ENCODE measurements at places on chromosomes 5 and 9.
A peak's percentile ranks its signal among the peaks of the same experiment; 100 is the strongest.

- DNase-seq, result peak; percentile 30
Measured at GRCh38 chr5:170603578-170604565, 100.1 kb downstream of the KCNIP1 start.

GRCh38 chr5:172550096-172550765 is 90.8 kb upstream of the NEURL1B start:
- no peak for DNase-seq

GRCh38 chr9:95980262-95981125 is 105.0 kb downstream of the ERCC6L2 start:
- no peak for DNase-seq

GRCh38 chr9:71985297-71985911 is 74.0 kb downstream of the C9orf85 start:
- no peak for DNase-seq

DNA sequence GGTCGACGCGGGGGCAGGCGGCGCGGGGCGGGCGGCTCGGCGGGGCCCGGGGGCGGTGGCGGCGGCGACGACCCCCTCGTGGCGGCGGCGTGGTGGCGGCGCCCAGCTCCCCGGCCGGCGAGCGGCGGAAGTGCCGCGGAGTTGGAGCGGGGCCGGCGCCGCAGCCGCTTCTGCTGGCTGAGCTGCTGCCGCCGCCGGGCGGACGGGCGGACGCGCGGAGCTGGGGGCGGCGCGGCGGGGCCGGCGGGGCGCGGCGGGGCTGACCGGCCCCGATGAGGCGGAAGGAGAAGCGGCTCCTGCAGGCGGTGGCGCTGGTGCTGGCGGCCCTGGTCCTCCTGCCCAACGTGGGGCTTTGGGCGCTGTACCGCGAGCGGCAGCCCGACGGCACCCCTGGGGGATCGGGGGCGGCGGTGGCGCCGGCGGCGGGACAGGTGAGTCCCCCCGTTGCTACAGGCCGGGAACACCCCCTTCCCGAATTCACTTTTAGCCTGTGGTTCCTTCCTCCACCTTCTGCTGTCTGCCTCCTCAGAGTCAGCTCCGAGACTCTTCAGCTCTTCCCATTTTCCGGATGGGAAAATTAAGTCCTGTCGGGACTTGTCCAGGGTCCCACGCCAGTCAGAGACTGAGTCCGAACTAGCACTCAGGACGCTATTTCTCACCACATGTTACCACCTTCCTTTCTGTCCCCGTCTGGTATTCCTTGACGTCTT is at the start of gene GALNT10:
Gene GALNT10, plus strand, starts transcription at position 139 of the 710 bp plus-strand sequence. Its CDS starts 134 bp downstream, at position 273.
- peak; percentile 66 for DNase-seq

DNA sequence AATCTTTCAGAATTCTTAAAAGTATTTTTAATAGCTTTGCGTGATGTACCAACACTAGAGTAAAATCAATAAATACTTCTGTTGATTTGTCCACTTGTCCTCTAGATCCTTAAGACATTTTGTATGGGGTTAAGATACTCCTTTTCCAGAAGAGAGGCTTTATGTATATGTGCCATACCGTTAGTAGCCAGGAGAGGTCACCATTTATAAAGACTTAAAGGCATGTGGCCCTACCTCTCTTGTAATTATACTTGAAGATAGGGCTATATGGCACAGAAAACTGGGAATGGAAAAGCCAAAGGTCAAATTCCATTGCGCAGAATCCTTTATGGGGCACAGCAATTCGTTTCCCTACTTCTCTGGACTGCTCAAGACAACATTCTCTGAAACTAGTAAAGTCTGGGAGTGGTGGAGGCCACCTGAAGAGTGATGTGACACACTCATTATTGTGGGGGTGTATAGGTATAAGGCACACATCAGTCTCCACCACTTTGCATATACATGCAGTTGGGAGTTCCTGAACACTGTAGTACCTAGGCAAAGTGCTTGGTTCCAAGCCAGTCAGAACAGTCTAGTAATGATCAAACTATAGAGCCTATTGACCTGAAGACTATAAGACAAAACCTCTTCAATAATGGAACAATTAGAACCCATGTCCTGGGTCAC is 140.1 kb upstream of the FBXL17 start:
- DNase-seq, result no peak

DNA sequence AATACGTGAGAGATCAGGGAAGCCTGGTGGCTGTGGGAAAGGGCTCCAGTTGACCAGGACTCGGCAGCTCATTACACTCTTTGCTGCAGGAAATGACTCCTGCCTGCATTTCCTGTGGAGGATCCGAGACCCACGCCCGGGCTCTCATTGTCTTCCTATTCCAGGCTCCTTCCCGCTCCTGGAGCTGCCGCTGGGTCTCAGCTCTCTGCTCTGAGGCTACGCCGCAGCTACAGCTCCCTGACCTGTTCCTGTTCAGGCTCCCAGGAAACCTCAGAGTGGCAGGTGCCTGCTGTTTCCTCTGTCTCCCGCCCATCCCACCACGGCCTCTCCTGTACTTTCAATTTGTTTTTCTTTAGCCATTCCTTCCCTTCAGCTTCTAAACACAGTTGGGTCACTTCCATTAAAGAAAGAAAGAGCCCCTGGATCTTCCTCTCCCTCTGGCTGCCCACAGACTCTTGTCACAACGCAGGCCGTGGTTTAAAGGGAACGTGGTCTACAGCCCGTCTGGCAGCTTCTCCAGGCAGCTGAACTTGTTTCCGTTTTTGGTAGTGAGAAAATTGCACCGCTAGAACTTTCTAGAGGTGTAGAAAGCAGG is 71.5 kb downstream of the IL6ST start:
- no peak for DNase-seq
